ENCODE measurements at places on chromosomes 5 and 9.

GRCh38 chr9:117622347-117622746 is 81.9 kb upstream of the TLR4 start:
- DNase-seq: no peak

GRCh38 chr5:18686253-18686652 is 1052.0 kb downstream of the TAF11L14 start:
- no peak for DNase-seq

- DNase-seq: no peak
Observed at GRCh38 chr5:2701592-2701991, 49.9 kb downstream of the IRX2 start.

DNA sequence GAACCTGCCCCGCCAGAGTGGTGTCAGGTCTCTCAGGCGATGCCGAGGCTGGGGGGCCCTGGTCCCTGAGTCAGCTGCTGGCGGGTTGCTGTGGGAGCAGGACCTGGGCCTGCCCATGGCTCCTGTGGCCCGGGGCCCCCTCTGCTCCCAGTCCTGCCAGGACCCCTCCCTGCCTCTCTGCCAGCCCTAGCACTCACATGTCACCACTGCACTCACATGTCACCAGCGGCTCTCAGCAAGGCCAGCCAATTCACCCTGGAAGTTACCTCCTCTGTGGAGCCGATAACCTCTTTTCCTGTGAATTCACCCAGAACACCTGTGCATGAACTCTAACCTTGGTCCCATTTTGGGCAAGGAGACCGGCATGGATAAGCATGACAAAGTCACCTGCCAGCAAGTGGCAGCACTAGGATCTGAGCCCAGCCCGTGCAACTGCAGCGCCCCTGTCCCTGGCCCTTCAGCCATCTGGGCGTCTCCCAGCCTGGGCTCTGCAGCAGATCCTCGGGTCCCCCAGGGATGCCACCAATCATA is 170.2 kb downstream of the GAPVD1 start:
- no peak for DNase-seq

- no peak for DNase-seq
Observed at GRCh38 chr5:180563994-180564393, 27.3 kb downstream of the SCGB3A1 start.

GRCh38 chr5:51172903-51173626 is 210.2 kb upstream of the ISL1 start:
- DNase-seq: no peak

- DNase-seq: no peak
Observed at GRCh38 chr9:32136700-32137339, 247.6 kb upstream of the ACO1 start.

DNA sequence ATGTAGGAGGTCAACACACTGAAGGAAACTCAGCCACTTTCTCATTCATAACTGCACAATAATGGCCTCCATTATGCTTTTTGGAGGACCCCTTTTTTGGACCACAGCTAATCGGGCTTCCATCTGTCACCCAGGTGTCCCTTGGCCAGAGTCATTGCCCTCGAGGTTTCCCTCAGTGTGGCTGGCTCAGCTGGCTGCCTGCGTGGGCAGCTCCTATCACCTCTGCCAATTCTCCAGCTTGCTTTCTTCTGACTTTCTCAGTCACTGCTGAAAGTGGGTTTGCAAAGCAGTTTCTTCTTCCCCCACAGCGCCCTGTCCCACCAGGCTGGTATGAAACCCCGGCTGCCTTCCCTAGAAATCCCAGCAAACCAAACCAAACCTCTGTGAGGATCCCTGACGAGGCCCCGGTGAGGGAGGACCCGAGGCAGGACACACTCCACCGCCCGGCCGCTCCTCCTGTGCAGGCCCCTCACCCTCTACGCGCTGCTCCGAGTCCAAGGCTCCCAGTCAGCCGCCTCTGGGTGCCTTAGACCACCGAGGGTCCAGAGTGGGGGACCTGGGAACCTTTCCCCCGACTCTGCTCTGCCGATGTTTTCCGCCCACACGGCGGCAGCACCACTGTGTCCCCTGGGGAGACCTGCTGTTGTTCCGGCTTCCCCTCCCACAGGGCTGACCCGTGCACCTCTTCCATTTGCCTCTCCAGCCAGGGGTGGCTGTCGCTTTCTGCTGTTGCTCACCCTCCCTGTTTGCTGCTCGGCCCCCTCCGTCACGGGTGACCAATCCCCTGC is 109.5 kb downstream of the TENT4A start:
- no peak for DNase-seq

DNA sequence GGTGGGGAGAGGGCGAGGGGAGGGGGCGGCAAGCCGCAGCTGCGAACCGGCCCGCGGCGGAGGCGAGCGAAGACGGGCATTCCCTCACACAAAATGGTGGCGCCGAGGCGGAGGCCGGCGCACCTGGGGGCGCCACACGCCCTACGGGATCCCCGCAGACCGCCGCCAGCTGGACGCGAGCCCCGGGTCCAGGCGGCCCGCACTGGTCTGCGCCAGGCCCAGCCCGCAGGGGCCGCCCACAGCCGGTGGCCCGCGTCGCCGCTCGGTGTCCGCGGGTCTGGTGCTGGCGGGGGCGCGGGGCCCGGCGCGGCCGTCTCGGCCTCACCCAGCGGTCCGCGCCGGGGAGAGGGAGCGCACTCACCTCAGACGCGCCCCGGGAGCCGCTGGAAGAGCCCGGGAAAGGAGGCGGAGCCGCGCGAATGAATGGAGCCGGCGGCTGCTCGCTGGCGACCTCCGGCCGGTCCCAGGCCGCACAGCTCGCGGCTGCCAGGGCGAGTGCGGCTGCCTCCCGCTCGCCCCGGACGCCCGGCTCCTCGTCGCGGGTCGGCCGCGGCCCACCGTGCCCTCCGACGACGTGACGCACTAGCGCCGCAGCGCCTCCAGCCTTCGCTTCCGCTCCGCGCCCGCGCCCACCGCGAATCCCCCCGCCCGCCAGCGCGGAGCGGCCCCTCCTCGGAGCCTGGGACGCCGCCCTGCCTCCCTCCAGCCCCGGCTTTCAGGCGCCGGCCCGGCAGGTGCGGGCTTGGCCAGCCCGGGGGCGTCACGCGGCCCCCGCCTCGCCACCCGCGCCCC is at the start of gene FAM169A:
Gene FAM169A, minus strand, starts transcription at position 584 of the 792 bp plus-strand sequence. CDS start 24,711 bp downstream, outside the sequence.
- DNase-seq: peak; percentile 26

DNA sequence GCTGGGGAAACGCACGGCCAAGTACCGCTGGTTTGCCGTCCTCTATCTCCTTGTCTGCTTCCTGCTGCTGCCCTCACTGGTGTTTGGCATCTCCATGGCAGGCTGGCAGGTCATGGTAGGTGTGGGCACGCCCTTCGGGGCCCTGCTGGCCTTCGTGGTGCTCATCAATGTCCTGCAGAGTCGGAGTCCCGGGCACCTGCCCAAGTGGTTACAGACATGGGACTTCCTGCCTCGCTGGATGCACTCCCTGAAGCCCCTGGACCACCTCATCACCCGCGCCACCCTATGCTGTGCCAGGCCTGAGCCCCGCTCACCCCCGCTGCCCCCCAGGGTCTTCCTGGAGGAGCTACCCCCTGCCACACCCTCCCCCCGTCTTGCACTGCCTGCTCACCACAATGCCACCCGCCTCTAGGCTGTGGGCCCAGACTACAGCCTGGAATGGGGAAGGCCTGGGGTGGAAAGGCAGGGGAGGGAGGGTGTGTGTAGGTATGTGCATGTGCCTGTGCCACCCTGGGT is 2.5 kb downstream of the PFN3 start:
- DNase-seq: no peak

DNA sequence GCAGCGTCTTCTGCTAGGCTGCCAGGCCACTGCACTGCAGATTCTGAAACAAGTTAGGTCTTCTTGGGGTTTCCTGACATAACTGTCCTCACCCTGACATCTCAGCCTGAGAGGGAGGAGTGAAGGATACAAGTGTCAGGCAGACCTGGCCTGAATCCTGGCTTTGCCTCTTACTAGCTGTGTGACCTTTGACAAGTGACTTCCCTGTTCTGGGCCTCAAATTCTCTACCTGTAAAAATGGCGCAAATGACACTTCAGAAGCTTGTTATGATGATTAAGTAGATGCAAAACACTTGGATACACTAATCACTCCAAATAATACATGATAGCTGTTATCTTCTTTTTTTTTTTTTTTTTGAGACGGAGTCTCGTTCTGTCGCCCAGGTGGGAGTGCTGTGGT is 119.2 kb upstream of the BOD1 start:
- DNase-seq: no peak
